ENCODE measurements at places on chromosomes 11 and 22.
A peak's percentile ranks its signal among the peaks of the same experiment; 100 is the strongest.

DNA sequence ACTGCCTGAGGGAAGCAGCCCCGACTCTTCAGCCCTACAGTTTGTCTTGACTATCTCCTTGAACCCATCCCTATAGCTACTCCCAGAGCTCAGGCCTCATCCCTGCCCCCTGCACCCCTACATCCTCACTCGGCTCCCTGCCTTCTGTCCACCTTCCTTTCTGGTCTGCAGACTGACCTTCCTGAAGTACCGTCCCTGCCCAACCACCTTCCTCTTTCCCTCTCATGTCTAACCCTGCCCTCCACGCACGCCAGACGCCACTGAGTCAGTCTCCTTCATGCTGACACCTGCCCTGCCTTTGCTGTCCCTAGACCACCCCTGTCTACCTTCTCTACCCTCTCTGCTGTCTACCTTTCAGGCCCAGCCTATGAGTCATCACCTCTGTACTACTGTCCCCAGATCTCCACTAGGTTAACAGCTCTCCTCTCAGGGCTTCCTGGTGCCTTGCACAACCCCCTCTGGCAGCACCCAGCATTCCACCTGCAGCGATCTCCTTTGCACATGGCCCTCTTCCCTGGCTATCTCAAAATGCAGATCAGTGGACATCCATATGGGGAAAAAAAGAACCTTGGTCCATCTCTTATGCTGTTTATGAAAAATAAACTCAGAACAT, 8.9 kb downstream of the KCTD21 start:
- no peak for DNase-seq

DNA sequence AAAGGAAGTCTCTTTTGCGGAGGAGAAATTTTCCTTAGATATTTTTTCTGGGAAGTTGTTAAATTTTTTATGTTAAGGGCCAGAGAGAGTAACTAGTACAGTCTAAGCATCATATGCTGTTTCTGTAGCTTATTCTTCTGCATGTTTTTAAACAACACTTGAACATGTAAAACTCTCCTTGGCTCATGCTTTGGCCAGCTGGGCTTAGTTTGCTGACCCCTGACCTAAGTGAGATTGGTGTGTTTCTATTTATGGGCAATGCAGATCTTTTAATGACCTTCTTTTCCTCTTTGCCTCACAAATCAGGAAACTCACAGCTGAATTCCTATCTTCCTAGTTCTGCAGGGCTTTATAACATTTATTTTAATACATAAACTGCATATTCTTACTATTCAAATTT, 942.5 kb downstream of the OPCML start:
- DNase-seq: no peak

DNA sequence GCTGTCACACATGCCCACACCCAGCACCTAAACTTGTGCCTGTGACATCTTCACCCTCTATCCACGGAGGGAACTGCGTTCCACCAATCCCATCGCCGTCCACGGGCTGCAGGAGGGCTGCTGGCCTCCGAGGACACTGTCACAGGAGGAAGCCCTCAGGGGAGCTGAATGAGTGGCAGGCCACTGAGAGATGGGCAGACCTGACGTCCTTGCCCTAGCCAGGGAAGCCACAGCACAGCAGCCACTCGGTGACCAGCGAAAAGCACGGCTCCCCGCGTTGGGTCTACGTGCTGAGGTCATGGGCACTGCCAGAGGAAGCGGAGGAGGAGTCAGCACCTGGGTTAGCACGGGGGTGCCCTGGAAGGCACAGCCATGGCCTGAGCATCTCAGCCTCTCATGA, 50.5 kb downstream of the IGSF9B start:
- DNase-seq: no peak

- DNase-seq: no peak
These were observed 163.1 kb upstream of the FAT3 start for GRCh38 chr11:92061456-92062062.

DNA sequence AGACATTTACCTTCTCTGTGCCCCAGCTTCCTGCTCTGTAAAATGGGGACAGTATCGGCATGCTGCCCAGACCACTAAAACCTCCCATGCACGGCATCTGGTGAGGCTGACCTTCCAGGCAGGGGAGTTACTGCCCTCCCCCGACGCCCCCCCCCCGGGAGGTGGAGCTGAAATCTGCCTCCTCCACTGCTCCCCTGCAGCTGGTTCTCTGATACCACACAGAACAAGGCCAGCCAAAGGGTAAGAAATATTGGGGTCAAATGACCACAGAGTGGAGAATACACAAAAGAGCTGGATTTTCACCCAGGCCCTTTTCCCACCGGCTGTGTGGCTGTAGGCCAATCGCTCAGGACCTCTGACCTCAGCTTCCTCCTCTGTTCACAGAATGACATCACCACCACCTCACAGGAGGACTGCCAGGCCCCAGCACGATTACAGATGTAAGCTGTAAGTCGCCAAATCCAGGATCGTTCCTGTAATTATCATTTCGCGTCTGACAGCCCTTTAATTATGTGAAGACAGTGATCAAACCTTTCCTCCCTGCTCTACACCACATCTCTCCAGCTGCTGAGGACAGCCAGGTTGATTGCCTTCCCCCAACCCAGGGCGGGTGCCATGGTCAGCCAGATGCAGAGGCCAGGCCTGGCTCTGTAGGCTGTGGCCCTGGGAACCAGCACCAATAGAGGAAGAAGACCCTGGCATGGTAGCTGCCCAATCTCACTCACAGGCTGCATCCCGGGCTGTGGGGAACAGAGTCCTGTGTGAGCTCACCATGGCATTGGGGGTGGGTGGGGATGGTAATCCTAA, 35.7 kb upstream of the KLHL35 start:
- DNase-seq: no peak

- no peak for DNase-seq
These were observed 13.1 kb upstream of the MMP1 start for GRCh38 chr11:102810950-102811660.

DNA sequence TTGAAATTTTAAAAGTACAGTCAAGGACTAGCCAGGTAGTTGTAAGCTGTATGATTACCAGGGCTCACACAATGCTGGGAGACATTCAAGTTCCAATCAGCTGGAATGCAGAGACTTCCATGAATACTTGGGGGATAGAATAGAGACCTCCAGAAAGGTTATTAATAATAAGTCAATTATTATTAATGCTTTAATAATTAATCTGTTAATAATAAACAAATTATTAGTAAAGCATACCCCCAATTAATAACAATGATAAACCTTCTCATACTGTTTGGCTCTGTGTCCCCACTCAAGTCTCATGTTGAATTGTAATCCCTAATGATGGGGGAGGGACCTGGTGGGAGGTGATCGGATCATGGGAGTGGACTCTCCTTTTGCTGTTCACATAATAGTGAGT, 14.6 kb upstream of the MS4A6A start:
- no peak for DNase-seq

DNA sequence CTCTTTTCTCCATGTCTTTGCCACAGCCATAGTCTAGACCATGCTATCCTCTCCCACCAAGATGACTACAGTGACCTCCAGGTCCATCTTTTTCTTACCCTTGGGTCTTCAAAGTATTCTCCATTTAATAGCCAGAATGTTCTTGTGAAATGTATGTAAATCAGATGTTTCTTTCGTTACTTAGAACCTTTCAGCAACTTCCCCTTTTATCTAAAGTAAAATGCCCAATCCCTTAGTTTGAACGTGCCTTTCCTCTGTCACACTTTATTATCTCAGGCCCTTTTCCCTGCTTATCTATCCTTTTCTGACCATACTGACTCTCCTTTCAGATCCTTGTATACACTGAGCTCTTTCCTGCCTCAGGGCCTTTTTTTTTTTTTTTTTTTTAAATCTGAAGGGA, 17.9 kb downstream of the RBM4B start:
- DNase-seq: no peak

DNA sequence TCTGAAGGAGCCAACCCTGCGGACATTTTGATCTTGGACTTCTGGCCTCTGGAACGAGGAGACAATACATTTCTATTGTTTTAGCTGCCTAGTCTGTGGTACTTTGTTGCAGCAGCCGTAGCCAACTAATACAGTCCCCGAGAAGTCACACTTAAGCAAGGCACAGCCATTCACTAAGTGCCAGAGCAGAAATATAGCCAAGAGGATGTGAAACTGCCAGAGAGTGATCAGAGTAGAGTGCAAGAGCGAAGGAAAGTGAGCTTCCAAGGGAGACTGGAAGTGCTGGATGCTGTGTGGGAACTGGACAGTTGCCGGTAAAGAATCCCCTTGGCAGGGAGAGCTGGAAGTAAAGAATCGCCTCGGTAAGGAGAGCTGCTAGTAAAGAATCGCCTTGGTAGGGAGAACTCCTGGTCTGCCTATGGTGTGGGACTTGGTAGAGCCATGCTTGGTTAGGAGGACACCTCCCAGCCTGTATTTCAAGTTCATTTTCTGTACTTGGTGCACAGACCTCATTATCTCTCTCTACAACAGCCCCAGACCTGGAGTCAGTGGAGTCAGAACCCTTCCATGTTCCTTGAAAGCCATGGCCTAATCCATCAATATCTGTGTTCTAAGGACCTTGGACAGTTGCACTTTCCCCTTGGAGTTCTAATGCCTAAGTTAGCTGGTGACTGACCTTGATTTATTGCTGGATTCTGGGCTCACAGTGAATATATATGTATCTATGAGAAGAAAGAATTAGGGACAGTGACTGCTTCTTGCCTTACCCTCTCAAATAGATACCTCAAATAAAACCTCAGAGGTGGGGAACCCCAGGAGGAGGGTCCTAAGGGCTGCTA, 162.1 kb downstream of the LDLRAD3 start:
- no peak for DNase-seq

DNA sequence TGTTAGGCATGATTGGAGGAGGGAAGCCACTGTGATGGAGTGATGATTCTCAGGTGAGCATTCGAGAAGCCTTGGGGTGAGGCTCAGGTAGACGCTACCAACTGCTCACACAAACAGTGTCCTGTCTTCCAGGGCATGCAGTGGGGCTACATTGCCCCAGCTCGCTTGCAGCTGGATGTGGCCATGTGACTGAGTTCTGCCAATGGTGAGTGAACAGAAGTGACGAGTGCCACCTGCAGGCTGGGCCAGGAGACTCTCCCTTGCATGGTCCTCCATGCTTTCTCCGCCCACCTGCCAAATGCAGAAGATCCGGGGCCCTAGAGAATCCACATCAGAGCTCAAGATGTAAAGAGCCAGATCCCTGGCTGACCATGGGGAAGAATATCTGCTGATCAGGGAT, 195.9 kb downstream of the BCR start:
- no peak for DNase-seq

- DNase-seq: no peak
These were observed 16.9 kb upstream of the DDX17 start for GRCh38 chr22:38523029-38523428.

GRCh38 chr11:76768909-76769560, 14.1 kb upstream of the TSKU start:
- DNase-seq: no peak

GRCh38 chr11:73866095-73866579, 10.5 kb downstream of the COA4 start:
- DNase-seq: no peak

DNA sequence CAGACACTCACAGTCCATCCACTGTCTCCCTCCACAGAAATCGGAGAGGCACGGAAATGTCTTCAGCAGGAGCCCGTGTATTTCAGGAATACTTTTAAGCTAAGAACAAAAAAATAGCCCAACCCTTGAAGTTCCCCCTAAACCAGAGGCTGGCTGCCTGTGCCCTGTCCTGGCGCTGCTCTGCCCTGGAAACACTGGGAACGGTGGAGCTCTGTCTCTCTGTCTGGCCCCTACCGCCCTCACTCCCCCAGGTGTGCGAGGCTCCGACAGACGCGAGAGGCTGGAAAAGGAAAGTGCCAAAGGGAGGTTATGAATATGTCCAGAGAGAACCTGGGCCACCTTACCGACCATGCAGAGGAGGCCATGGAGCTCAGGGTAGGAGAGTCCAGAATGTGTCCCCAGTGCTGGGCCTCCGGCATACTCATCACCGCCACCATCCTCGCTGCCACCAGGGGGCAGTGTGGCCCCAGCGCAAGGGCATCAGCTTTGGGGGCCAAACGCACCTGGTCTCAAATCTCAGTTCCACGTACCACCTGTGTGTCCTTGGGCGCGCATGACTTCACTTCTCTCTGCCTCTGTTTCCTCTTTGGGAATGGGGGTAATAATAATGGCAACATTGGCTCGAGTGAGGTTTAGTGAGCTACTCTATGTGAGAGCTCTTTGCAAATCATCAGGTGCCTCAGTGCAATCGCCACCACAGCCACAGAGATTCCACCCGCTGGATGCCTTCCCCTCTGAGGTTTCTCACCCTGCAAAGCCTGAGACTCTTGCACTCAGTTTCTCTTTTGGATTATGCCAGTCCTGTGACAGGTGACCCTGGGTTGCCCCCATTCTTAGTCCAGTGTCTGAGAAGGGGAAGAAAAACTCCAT, 10.4 kb upstream of the SLCO2B1 start:
- peak; percentile 75 for DNase-seq

DNA sequence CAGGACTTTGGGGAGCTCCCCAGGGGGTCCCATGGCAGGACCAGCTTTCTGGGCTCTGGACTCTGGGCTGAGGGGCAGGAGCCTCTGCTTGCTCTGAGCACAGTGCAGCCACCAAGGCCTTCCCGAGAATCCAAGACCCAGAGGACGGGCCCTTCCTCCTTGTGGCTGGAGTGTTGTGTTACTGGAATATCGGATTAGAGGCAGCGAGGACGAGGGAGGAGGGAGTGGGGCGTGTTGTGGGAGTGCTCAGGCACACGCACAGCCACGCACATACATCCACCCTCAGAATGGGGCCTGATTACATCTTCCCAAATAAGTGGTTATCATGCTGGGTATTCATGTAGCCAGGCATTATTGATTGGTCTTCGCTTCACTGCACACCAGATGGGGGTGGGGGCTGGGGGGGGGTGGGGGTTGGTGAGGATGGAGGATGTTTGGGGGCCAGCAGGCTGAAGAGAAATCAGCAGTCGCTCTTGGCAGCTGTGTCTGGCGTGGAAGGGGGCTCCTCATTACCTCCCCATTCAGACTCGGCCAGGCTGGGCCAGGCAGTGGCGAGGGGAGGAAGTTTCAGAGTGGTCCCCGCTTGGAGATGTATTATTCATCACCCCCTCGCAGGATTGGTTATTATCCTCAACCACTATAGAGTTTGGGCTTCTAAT, 120.9 kb downstream of the ST3GAL4 start:
- no peak for DNase-seq

DNA sequence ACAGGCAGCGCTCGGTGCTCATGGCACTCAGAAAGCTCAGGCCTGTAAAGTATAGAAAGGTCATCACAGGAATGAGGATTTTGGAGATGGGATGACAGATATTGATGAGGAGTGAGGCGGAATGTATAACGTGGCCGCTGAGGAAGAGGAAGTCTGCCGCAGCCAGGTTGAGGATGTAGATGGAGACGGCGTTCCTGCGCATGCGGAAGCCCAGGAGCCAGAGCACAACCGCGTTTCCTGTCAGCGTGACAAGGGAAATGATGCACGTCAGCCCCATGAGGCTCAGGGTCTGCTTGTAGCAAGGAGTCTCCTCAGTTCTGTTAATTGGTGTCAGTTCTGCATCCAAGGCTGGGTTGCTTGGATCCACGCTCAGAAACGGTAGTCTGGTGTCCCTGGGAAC, 33.1 kb upstream of the MRGPRX1 start:
- DNase-seq: no peak
